ENCODE measurements at places on chromosomes 7 and 10.
A peak's percentile ranks its signal among the peaks of the same experiment; 100 is the strongest.

- no peak for DNase-seq
Observed at GRCh38 chr10:12396567-12396966, 47.2 kb downstream of the CAMK1D start.

DNA sequence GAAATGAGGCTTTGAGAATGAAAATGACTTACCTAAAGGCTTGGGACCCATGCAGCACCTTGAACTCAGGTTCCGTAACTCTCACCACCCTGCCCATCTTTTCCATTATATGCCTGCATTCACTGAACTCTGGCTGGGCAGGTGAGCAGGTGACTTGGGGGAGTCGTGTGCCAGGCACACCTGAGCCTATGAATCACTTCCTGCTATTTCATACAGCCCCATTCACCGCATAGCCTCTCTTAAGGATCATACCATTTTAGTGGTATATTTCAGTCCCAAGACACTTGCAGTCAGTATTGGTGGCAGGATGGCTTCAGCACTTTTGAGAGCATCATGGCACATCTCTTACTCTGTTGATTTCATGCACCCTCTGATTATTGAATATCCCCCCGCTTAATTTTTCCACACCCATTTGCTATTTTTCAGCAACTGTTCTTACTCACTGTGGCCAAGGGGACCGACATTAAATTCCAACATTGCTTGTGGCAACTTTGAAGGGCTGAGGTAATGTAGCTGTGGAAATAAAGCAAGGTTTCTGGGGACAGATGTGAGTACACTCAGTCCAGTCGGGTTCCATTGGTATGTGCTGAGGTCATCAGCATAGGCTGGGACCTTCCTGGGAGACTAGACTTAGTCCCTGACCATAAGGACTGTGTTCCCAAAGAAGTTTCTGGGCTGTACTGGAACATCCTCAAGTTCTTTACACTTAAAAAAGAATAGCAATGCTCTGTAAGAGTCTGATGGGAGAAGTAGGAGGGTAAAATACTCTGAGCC is 39.8 kb upstream of the ZNF438 start:
- DNase-seq: no peak

GRCh38 chr7:3922175-3922635 is 621.2 kb downstream of the SDK1 start:
- peak; percentile 1 for DNase-seq

DNA sequence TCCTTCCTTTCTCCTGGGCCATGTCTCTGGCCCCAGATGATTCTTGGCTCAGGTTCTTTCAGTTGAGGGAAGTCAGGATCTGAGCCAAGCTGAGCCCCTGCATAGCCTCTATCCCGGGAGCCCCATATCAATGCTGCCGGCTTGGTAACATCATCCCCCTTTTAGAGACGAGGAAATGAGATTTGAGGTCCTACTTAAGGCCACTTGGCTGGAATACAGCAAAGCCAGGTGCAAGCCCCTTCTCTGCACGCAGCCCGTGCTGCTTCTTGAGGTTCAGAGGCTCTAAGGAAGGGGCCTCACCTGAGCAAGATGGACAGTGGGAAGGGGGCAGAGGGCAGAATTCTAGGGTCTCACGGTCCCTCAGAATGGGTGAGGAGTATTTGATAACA is 2.4 kb upstream of the IRF5 start:
- DNase-seq: no peak

GRCh38 chr7:141697211-141697871 is 4.6 kb downstream of the DENND11 start:
- DNase-seq: no peak

- peak; percentile 79 for DNase-seq
Observed at GRCh38 chr10:7260412-7260900, 150.4 kb downstream of the SFMBT2 start.

DNA sequence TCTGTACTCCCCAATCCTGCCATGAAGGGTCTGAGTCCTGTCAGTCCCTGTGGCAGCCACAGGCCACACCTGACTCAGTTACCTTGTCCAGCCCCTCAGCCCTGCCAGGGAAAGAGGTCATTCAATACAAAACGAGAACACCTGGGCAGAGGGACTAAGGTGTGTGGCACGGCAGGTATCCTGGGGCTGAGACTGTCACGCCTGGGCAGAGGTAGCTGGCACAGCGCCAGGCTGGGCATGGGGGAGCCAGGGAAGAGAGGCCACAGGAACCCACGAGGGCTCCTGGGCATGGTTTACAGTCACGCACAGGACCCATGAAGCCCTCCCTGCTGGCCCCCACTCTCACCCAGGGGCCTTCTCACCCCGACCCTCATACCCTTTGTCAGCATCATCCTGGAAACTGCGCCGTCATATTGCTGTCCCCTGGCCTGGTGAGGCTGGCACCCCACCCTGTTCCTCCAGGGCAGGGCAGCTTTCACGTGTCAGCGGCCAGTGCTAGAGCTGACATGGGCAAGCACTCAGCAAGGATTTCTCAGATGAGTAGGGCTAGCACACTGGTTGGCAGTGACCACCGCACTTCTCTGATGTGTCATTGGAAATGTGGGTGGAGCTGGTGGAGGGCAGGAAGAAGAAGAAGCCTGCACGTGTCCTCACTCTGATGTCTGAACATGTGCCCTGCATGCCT is 42.7 kb downstream of the LRRC18 start:
- no peak for DNase-seq

- no peak for DNase-seq
Observed at GRCh38 chr10:91901784-91902677, 7.3 kb downstream of the FGFBP3 start.

GRCh38 chr7:80588591-80588990 is 49.9 kb upstream of the CD36 start:
- no peak for DNase-seq

DNA sequence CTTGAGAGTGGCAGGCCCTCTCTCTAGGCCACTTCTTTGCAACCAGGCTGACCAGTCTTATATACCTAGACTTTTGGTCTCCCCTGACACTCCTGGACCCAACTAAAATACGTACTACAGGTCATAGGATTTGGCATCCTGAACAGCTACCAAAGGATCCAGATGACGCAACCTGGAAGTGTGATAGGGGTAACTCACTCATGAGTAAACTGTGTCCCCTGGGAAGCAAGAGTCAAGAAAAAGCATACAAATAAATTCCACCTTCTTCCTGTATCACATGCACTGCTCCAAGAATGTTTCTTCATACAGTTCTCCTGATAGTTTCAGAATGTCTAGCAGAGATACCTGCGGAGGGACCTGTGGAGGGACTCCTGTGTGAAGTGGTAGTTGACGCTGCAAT is 172.3 kb downstream of the MDFIC start:
- DNase-seq: no peak

GRCh38 chr7:5689716-5690115 is 91.7 kb downstream of the RNF216 start:
- no peak for DNase-seq

GRCh38 chr7:11336432-11336831 is 362.8 kb downstream of the PHF14 start:
- DNase-seq: no peak

DNA sequence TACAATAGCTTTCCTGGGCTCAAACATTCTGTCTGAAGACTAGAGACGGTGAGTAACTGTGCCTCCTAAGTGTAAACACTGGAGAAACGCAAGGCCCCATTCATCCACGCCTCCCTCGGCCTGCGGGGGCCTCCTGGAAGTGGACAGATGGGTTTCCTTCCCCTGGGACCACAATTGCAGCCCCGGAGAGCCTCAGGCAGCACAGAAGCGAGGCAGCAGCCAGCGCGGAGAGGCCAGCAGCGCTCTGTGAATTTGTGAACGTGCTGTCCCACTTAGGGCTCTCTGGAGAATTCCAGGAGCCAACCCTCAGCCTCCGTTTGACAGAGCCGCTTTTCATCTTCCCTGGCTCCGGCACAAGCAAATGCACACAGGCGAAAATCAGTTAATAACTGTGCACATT is 23.2 kb upstream of the CALN1 start:
- DNase-seq: no peak
